ENCODE measurements at places on chromosomes 7 and 10. TPM values are rescaled to one million over a fixed set of nuclear protein-coding genes. Genes with fewer than 3 reads are reported as not detected.

Gene PAX2
- not detected for polyA plus RNA-seq

Gene TRIM73
- 2.6 TPM for polyA plus RNA-seq

Gene ANXA8L1
- not detected for polyA plus RNA-seq

Gene VGF
- polyA plus RNA-seq: not detected

Gene MGAM2
- polyA plus RNA-seq: not detected

Gene WASHC2C
- 41.1 TPM for polyA plus RNA-seq

Gene NSMCE4A
- polyA plus RNA-seq: 58.2 TPM

Gene CRYGN
- 0.41 TPM for polyA plus RNA-seq

Gene CELF2
- 166 TPM for polyA plus RNA-seq

Gene ANKRD30A
- polyA plus RNA-seq: not detected

Gene CLRN3
- not detected for polyA plus RNA-seq

Gene GARIN1A
- 0.37 TPM for polyA plus RNA-seq

Gene SLC13A1
- polyA plus RNA-seq: not detected

Gene CRTAC1
- polyA plus RNA-seq: not detected

Gene HMX2
- polyA plus RNA-seq: not detected

Gene FAM107B
- 316 TPM for polyA plus RNA-seq

Gene TMEM176A
- polyA plus RNA-seq: not detected

Gene ENTPD1
- 3.3 TPM for polyA plus RNA-seq

Gene ZDHHC4
- polyA plus RNA-seq: 57.6 TPM

Gene ACTR3C
- polyA plus RNA-seq: 4.7 TPM

Gene SPDYE1
- polyA plus RNA-seq: 0.25 TPM

Gene ALOX5
- polyA plus RNA-seq: 3.0 TPM

Gene SH2D4B
- not detected for polyA plus RNA-seq

Gene PLEKHS1
- polyA plus RNA-seq: not detected

Gene FZD8
- not detected for polyA plus RNA-seq

Gene TECPR1
- 22.7 TPM for polyA plus RNA-seq

Gene CACUL1
- polyA plus RNA-seq: 39.2 TPM

Gene MLXIPL
- not detected for polyA plus RNA-seq

Gene FAM25G
- not detected for polyA plus RNA-seq

Gene ELFN1
- 0.20 TPM for polyA plus RNA-seq

Gene LIPM
- not detected for polyA plus RNA-seq

Data from CD8-positive, alpha-beta memory T cell (primary cell).